Ureter (tissue), 1 donor: ENCODE measurements at places on chromosomes 6 and 20. TPM values are rescaled to one million over a fixed set of nuclear protein-coding genes. Genes with fewer than 3 reads are reported as not detected.

DNA sequence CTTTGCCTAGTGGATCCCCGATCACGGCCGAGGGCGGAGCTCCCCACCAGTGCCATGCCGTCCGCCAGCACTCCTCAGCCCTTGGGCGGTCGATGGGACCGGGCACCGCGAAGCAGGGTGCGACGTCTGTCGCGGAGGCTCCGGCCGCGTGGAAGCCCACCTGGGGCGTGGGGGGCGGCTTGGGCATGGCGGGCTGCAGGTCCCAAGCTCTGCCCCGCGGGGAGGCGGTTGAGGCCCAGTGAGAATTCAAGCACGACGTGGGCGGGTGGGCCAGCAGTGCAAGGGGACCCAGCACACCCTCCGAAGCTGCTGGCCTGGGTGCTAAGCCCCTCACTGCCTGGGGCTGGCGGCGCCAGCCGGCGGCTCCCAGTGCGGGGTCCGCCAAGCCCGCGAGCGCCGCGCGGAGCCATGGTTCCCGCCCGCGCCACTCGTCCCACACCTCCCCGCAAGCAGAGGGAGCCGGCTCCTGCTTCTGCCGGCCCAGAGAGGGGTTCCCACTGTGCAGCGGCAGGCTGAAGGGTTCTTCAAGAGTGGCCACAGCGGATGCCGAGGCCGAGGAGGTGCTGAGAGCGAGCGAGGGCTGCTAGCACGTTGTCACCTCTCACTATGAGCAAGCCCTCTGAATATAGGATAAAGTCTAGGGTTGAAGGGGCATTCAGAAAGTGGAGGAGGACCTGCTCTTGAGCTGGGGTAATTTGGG lies 128.6 kb downstream of the GRM4 start:
- no peak for DNase-seq

DNA sequence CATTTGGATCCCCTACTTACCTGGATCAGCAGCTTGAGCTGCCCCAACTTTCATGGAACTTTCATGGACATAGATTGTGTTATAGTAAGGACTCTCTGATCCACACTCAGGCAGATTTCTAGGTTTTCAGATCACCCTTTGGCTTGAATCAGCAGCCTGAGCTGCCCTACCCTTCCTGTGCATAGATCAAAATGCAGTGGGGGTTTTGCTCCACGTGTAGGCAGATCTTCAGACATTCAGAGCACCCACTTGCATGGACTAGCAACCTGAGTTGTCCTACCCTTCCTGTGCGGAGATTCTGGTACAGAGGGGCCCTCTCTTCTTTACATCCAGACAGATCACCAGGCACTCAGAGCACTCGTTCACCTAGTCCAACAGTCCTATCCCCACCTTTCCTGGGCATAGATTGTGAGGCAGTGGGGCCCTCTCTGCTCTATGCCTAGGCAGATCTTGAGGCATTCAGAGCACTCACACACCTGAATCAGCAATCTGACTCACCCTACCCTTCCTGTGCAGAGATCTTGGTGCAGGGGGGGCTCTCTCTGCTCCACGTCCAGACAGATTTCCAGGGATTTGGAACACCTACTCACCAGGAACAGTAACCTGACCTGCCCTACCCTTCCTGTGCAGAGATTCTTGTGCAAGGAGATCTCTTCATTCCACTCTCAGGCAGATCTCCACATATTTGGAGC lies 705.2 kb upstream of the NRSN1 start:
- no peak for DNase-seq

- DNase-seq = no peak
Observed at GRCh38 chr20:40050596-40050995, 638.4 kb downstream of the MAFB start.

DNA sequence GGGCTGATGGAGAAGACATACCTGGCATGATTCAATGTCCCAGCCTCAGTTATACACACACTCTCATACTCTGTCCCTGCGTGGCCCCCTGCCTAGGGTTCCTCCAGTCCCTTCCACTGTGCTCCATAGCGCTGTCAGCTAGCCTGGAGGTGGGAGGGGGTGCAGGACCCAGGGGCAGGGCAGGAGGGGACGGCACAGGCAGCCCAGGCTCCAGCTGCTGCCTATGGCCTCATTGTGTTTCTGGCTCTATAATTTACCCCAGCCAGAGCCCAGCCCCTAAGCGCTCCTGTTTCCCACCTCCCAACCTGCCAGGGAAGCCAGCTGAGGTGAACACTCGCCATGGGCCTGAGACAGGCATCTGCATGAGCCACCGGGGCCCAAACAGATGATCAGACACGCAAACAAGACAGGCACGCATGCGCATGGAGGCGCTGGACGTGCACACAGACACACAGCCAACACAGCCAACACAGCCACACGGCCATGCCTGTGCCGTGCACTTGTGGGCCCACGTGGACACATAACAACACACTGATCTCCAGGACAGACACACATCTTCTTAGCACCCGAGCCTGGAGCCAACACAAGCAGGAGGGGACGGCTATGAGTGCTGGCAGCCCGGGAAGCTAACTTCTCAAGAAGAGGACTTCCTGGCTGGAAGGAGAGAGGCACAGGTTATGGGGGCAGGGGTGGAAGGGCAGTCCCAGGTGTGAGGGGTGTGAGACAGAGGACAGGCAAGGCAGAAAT lies 124.9 kb downstream of the GRM4 start:
- DNase-seq = no peak

- DNase-seq = no peak
Observed at GRCh38 chr6:148370176-148370575, 27.5 kb downstream of the SASH1 start.

DNA sequence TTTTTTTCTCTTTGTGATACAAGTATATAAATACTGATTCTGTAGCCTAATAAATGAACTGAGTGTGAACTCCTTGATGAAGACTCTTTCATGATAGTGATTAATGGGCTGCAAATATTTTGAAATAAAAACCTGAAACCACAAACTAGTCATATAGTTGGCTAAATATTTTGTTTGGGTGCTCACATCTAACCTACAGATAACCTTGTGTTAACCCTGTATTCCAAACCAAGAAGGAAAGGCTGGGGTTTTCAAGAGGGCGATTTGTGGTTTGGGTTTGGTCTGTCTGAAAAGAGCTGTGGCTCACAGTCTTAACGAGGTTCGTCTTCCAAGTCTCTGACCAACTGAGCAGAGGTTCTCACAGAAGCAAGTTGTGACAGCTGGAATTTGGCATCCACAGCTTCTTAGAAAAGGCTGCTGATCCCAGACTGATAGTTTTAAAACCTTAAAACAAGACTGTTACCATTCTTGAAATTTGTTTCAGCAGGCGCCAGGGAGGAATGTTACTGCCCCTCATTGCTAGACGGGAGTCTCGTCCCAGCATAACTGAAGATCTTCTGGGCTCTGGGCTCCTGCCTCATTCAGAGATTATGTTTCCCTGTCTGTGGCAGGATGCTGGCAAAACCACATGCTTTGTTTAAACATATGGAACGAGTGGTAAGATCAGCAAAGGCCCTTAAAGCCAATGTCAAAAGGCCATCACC lies 736.4 kb upstream of the MARCKS start:
- DNase-seq = no peak

DNA sequence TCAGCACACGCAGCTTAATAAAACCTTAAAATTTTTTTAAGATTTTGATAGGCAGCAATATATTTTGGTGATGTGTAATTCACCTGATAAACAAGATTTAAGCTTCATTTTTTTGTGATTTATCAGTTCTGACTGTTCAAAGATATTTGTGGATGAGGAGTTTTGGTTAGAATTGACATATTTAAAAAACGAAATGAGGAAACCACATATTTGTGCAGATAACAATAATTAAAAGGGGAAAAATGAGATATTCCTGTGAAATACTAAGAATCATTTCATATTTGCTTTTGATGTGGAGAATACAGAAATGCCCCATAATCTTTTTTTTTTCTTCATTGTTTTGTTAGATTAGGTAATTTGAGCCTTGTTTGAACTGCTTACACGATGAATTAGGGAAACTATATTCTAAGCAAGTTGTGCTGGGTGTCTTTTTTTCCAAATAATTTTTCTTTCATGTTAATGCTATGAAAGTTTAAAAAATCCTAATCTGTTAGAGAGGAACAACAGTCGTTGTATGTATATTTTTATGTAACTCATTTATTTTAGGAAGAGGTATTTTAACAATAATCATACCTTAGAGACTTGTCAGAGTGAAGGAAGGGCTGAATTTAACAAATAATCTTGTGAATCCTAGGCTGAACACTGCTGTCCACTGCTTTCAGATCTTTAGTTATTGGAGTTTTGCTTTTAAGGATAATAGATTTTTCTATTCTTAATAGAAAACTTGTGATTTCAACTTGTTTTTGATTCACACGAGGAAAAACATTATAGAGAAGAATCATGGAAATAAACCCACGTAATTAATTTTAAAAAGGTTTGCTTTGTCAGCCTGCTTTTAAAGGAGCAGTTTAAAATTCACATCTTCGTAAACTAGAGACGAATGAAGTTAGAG lies 4.0 kb downstream of the ARID1B start:
- DNase-seq = no peak

DNA sequence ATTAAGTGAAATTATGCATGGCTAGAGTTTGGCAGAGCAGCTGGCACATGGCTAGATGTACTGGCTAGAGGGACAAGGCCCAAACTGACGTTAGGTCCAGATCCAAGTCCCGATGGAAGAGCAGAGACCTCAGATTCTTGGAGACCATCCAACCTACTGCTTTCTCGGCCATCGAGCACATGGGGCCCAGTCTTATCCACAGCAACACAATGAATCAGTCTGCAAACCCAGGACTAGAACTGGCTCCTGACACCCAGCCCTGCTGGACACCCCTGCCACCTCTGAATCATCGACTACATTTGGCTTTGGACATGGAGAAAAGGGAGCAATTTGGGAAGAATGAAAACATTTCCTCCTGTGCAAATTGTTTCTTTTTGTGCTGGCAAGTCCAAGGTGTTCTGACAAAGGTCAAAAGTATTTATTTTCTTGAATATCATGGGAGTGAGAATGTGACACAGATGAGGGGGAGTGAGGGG lies 23.9 kb upstream of the YWHAB start:
- no peak for DNase-seq

GRCh38 chr6:52143551-52143950 lies 42.6 kb upstream of the IL17A start:
- no peak for DNase-seq

- DNase-seq = peak; percentile 58
Observed at GRCh38 chr6:125301435-125302391, at the start of gene HDDC2. Gene HDDC2 (minus strand): TSS chr6:125301967. CDS start chr6:125301932, 35 bp downstream.

- DNase-seq = no peak
Observed at GRCh38 chr6:28906669-28907068, 17.1 kb downstream of the TRIM27 start.

GRCh38 chr6:124694139-124694705 lies 268.0 kb upstream of the RNF217 start:
- no peak for DNase-seq

GRCh38 chr20:48747840-48748414 lies 79.9 kb downstream of the PREX1 start:
- no peak for DNase-seq

DNA sequence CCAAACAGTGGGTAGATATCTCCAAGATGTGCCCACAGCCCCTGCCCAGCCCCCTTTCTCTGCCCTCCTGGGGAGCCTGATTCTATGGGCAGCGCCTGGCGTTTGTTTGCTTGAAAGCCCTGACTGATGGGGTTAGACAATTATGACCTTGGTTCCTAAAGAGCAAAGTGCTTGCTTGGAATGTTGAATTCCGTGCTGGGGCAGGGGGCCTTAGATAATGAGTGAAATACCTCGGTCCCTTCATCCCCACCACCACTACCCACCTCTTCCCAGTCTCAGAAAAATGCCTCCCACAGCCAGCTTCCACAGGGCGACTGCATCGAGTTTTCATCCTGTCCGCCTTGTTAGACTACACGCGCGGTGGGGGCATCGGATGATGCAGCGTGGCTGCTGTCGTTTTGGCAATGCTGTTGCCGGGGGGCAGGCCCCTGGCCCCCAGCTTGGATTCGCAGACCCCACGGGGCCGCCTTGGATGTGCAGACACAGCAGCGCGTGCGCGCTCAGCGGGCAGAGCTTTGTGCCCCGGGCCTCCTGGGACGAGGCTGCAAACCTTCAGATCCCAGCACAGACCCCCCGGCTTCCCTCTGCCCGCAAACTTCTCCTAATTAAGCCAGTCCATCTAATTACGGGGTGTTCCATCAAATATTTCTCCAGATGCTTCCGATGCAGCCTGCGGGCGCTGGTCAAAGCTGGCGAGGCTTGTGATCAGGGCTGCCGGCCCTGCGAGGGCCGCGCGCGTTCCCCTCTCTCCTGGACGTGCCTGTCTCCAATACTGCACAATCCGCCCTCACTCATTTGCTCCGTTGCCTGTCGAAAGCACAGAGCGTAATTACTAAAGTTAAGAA lies 86.1 kb downstream of the LINC00237 start:
- DNase-seq = no peak

GRCh38 chr6:50966532-50966931 lies 147.9 kb downstream of the TFAP2B start:
- no peak for DNase-seq

DNA sequence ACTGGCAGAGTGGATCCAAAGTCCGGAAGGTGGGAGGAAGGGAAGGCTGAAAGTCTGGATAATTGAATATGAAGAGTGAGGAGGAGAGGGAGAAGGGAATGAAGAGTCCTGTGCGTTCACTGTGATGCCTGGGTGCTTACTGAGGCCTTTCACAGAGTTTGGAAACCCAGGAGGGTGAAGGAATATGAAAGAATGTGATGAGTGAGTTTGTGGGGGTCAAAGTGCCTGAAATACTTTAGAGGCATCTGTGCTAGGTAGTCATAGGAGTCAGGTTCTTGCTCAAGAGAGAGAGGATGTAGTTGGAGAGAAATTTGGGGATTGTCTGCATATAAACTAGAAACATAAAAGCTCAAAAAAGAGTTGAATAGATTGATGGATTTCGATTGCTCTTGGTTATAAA lies 20.7 kb downstream of the NKX2-4 start:
- DNase-seq = no peak

- DNase-seq = no peak
Observed at GRCh38 chr6:132950566-132950965, 136.2 kb downstream of the RPS12 start.

DNA sequence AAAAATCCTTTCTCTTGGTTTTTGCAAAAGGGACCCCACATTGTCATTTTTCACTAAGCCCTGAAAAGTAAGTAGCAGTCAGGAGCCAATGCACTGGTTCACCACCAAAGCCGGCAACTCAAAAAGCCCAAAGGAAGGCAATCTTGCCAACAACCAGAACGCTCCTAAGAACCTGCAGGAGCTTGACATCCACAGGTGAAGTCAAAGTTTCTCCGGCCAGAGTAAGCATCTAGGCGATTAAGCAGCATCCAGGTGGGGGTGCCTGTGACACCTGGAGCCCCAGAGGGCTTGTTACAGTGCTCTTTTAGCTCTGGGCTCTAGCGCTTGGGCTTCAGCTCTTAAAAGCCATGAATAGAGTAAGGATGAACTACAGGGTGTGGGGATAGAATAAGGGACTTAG lies 36.1 kb downstream of the SLC35D3 start:
- DNase-seq = no peak

GRCh38 chr6:16514249-16514648 lies 247.0 kb downstream of the ATXN1 start:
- no peak for DNase-seq

GRCh38 chr6:13742961-13743735 lies 31.5 kb upstream of the RANBP9 start:
- DNase-seq = no peak

Gene WFDC12
- total RNA-seq = not detected

Gene EEF1A2
- total RNA-seq = 20.2 TPM

Gene LSM2
- total RNA-seq = 35.6 TPM

Gene TEAD3
- 60.3 TPM for total RNA-seq

Gene EDN1
- 4.3 TPM for total RNA-seq

Gene CLIC5
- total RNA-seq = 8.0 TPM

Gene NNAT
- 0.52 TPM for total RNA-seq

Gene ARMC12
- total RNA-seq = 1.5 TPM

Gene PPP1R3G
- total RNA-seq = 2.9 TPM

Gene ENPP5
- total RNA-seq = 12.5 TPM

Gene ZNF341
- 4.8 TPM for total RNA-seq

Gene DNAH8
- 0.13 TPM for total RNA-seq
